Activated CD8-positive, alpha-beta memory T cell treated with anti-CD3 and anti-CD28 coated beads, Interleukin-2, amount 50 U/mL, for 4 hours (primary cell): ENCODE measurements at places on chromosomes 11 and 22.

DNA sequence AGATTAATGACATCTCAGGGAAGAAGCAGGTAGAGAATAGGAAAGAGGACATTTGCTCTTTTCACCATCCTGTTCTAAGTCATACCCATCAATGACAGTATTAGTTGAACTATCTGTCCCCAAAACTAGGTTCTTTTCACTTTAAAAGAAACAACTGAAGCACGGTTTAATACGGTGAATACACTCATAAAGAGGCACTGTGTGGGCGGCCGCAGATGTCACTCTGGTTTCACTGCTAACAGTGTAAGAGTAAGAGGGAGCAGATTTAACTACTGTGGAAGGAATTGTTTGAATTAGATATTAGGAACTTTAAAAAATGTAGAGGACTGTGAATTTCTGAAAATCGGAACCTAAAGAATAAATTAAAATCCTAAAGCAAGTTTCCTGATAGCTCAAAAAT lies 49.5 kb downstream of the VSIG10L2 start:
- DNase-seq, result no peak

- DNase-seq, result no peak
Observed at GRCh38 chr22:24376586-24376985, 50.8 kb upstream of the ADORA2A start.

- no peak for DNase-seq
Observed at GRCh38 chr11:41392596-41392995, 66.9 kb downstream of the LRRC4C start.

DNA sequence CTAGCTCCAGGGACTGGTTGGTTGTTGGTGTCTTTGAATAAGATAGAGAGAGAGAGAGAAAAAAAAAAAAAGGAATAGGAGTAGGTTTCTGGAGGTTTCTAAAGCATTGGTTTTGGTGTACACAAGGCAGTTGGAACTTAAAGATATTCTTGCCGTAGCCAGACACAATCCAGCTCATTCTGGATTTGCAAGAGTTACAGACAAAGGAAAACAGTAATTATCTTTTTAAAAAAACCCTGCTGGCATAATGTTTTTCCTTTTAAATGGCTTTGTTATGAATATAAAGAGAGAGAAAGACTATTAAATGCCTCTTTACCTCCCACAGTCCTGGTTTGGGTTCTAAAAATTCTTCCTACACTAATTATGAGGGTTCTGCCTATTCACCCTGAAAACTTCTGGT lies 120.4 kb upstream of the RAG2 start:
- no peak for DNase-seq

GRCh38 chr22:46251266-46251665 lies 1.2 kb upstream of the CDPF1 start:
- DNase-seq, result no peak

DNA sequence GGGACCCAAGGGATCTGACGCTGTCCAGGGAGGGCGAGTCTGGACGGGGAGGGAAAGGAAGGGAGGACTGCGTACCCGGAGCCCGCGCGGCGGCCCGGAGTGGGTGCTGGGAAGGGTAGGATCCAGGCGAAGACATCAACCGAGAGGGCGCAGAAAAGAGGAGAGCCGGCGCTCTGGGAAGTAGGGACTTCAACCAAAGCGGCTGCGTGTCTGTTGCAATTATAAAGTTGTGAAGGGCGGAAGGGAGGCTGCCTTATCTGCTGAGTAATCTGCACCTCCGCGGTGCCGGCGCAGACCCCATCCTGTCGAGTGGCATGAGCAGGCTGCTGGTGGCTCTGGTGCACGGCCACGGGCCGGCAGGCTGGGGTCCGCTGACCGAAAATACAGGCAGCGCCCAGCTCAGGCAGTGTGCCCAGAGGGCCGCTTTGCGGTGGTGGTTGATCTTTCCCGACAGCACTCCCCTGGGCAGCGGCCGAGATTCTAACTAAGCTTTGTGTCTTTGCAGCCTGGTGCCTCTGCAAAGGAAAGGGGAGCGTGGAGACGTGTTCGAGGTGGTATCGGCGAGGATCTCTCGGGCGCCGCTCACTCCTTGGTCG lies 978 bp downstream of the C11orf87 start:
- DNase-seq, result no peak

- DNase-seq, result no peak
Observed at GRCh38 chr22:38083931-38084631, at the start of gene SLC16A8. Gene SLC16A8 (minus strand): TSS chr22:38084184. CDS start chr22:38082873, 1,311 bp downstream.

DNA sequence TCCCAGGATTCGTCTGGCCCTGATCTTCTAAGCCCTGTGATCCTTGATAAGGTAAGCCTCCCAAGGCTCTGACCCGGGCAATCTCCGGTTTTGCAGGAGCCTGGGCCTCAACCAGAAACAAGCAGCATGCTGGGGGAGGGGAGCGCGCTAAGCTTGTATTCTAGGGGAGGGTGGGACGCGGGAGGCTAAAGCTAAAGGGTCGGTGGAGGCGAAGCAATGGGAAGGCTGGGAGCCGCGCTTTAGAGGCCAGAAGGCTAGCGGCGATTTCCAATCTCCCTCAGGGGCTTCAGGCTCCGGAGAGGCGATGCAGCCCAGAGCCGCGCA lies 753 bp downstream of the PTPN5 start:
- no peak for DNase-seq

GRCh38 chr22:41260871-41261270 lies 20.1 kb upstream of the CHADL start:
- DNase-seq, result no peak
